CD4-positive, alpha-beta T cell (primary cell): ENCODE measurements at places on chromosomes 11 and 22.
A peak's percentile ranks its signal among the peaks of the same experiment; 100 is the strongest.

DNA sequence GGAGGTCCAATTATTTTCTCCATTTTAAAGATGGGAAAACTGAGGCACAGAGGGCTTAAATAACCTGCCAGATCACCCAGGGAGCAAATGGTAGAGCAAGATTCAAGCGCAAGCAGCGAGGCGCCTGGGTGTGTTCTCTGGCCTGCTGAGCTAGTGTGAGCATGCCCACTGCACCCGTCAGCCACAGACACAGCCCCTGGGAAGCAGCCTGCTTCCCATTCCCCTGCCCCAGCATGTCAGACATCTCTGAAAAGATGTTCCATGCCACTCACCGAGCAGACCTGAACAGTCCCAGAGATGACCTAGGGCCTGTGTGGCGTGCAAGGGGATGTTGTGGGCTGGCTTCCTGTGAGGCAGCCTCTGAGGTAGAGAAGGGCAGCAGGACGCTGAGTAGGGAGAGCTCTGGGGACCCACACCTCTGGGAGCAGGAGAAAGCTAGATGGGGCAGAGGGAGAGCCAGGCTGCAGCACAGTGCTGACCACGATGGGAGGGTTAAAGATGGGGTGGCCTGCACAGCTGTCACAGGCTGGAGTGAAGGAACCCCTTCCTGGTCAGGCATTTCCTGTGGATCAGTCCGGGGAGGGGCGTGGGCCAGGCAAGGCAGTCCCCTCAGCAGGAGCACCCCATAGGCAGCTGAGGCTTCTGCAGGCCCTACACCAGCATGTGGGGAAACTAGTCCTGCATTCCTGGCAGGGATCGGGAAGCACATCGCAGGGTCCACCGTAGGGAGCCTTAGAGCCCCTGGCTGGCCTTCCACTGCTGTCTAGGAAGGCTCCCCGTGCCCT, 101.4 kb downstream of the GALNT18 start:
- DNase-seq = no peak

DNA sequence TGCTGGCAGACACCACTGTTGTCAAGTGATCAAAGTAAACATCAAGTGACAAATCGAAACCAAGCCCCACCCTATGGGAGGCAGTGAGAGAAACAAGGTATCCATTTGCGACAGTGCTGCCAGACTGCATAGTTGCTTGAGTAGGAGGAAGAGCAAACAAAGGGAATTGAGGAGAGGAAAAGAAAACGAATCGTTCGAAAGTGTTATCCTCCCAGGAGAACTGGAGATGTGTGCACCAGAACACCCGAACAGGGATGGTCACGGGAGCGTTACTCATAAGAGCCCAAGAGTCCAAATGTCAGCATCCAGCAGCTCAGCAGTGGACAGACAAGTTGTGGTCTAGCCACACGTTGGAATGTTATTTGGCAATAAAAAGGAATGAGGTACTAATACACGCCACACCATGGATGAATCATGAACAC, 58.4 kb upstream of the NUP50 start:
- DNase-seq = no peak

DNA sequence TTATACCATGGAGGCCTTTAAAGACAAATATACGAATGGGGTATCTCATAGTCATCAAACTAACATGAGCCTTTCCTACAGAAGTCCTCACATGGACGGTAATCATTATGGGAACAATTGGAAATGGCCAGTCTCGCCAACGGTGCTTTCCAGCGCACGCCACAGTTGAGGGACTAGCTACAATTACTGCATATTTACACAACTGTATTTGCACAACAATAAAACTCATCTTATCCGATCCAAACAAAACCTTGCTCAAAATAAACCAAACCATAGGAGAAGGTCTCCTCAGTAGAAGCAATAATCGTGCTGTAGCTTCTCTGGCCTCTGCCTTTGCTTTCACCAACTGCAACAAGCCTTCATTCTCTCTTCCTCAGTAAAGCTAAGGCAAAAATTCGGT, 5.9 kb downstream of the CADM1 start:
- DNase-seq = no peak

DNA sequence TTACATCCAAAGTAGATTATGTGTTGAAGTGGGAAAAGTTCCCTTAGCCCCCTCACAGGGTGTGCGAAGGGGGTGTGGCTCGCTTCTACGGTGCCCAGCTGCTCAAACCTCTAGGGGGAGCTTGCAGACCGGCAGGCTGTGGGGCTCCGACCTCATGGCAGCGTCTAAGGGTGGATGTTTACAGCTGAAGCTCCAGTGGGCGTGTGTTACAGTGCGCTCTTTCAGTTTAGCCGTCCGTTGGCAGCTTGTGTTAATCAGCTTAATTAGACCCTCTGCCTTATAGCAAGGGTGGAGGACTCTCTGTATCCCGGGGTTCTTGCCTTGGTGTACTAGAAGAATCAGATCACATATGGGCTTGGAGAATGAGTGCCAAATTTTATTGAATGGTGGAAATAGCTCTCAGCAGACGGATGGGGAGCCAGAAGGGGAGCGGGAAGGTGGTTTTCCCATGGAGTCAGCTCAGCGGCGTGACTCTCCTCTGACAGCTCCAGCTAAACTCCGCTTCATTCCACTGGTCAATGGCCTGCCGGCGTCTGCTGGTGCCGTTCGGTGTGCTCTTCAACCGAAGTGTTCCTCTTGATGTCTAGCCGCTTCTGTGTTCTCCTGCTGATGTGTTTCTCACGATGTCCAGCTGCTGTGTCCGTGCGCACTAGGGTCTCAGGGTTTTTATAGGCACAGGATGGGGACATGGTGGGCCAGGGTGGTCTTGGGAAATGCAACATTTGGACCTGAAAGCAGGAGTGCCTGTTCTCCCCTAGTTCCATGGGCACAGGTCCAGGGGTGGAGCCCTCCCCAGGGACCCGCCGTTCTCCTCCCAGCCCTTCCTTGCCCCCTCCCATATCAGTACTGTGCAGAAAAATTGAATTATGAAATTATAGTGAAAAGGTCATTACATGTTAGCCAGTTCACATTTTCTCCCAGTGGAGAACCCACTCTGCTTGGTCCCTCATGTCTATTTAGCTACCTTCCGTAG, 28.6 kb upstream of the OR10G7 start:
- peak; percentile 9 for DNase-seq

DNA sequence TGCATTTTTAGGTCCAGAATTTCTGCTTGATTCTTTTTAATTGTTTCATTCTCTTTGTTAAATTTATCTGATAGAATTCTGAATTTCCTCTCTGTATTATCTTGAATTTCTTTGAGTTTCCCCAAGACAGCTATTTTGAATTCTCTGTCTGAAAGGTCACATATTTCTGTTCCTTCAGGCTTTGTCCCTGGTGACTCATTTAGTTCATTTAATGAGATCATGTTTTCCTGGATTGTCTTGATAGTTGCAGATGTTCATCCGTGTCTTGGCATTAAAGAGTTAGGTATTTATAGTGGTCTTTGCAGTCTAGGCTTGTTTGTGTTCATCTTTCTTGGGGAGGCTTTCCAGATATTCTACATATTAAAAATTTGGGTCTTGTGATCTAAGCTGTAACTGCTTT, 694.8 kb upstream of the CCDC179 start:
- DNase-seq = no peak

DNA sequence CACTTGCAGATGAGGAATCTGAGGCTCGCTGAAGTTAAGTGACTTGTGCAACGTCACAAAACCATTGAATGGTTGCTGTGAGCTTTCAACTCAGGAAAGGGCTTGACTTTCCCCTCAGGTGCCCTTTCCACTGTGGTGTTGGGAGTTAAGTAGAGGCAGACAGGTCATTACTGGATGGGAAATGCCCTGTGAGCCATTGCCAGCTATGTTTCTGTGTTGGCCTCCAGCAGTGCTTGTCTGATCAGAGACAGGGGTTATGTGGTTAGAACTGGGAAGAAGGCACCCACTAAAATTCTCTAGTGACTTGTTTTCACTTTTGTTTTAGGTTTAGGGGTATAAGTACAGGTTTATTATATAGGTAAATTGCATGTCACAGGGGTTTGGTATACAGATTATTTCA, 96.6 kb downstream of the FDX1 start:
- DNase-seq = no peak
